ENCODE measurements at places on chromosomes 3 and 15.

- DNase-seq = no peak
These were observed 53.9 kb downstream of the MEF2A start for GRCh38 chr15:99619712-99620111.

- no peak for DNase-seq
These were observed 147.2 kb downstream of the FNDC3B start for GRCh38 chr3:172186607-172187006.

GRCh38 chr3:100777271-100777670, 68.0 kb downstream of the TFG start:
- no peak for DNase-seq

DNA sequence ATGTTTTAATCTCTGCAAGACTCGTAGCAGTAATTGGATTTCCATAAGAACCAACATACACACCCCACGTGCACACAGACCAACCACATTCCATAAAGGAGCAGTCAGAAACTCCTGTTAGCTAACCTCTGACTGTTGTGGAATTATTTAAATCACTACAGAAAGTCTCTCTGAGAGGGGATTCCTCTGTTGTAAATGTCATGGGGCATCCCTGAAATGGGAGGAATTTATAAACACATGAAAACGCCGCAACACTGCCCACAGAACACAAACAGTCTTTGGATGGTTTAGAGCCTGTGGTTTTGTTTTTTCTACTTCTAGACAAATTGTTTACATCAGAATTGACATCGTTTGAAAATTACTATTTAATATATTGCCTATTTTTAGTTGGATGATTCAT, 740.1 kb upstream of the GRM7 start:
- no peak for DNase-seq

- DNase-seq = no peak
These were observed 318.2 kb upstream of the TMCO5A start for GRCh38 chr15:37616215-37616614.

- DNase-seq = no peak
These were observed 30.6 kb downstream of the MB21D2 start for GRCh38 chr3:192887047-192887446.

DNA sequence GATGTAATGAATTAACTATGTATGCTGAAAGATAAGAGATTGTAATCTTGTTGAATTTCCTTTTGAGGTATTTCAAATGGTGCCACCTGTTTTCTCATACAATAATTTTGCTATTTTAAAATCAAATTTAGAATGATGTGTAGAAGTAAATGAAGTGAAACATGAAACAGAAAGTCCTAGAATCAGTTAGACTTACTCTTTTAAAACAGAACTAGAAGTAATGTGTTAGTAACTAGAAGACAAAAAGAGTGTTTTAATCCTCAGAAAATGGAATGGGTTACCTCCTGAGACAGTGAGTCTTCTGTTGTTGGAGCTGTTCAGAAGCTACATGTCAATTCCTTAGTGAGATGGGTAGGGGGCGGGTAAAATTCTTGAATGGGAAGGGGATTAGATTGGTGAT, 8.1 kb upstream of the MAP2K5 start:
- DNase-seq = no peak
